NCI-H748 treated with DMSO at 0.1 percent for 48 hours (cell line): ENCODE measurements at places on chromosomes 4 and X.

DNA sequence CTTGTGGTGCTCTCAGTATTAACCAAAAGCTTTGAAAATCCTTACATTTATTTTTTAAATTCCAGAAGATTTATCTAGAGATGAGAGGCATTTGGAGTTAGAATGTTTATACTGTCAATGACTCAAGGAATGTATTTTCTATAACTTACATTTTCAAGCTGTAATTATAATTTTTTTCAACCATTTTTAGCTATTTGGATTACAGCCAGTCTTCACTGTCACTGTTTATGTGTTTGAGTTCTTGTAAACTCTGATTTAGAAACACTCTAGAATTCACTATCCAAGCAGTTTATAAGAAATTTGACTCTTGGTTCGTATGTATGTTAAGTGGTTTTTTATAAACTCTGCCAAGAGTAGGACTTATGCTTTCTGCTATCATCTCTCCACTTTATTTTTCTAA lies 36.7 kb upstream of the GUCY1A1 start:
- DNase-seq: no peak

DNA sequence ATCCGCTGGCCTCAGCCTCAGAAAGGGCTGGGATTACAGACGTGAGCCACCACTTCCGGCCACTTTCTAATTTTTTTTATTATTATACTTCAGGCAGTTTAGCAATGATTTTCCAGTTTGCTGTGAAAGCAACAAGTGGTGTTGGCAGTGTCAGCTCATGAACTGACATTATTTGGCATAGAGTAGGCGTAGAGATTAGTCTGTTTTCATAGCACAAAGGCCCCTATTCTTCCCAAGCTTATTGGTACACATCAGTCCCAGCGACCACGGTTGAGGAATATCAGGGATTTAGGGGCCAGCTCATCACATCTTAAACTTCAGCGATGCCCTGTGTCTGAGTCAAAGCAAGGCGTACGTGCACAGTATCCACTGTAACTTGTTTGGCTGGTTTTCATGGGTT lies 53.0 kb upstream of the RASSF6 start:
- no peak for DNase-seq

DNA sequence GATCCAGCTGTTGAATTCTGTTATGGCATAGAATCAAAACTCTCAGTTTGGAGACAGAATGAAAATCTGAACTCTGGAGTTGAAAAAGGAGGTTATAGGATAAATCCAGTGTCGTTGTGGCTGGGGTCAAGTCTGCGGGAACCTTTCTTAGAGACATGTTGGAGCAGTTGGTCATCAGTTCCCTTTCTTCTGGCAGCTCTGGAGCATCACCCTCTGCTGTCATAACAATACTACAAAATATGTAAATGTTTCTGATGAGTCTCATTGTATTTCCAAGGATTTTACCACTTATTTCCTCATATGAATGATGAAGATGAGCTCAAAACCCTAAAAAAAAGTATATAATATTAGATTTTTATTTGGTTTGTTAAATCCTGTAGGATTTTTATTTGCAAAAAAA lies 7.5 kb downstream of the TLR10 start:
- DNase-seq: no peak

DNA sequence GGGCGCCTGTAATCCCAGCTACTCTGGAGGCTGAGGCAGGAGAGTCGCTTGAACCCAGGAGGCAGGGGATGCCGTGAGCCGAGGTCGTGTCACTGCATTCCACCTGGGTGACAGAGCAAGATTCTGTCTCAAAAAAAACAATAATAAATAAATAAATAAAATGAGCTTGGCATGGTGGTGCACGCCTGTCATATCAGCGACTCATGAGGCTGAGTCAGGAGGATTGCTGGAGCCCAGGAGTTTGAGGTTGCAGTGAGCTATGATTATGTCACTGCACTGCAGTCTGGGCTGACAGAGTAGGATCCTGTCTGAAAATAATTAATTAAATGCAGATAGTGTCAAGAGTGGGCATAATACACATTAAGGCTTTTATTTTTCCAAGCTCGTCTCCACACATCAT lies 77.5 kb downstream of the DHRSX start:
- DNase-seq: no peak

GRCh38 chrX:10195425-10195824 lies 38.6 kb downstream of the CLCN4 start:
- DNase-seq: no peak

DNA sequence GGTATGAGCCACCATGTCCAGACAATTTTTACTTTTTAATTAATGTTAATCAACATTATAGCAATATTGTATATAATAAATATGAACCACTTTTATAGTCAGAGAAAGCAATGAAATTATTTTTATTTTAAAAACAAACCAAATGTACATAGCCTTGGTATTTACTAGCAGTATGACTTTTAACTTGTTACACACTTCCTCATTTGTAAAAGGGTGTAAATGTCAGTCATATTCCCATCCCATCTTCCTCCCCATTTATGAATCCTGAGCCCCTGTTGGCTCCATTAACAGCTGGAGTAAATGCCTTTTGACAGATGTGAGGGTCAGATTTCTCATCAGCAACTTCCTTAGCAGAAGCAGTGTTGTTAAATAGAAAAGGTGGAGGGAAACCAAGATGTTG lies 179.6 kb upstream of the SPRY1 start:
- DNase-seq: no peak

DNA sequence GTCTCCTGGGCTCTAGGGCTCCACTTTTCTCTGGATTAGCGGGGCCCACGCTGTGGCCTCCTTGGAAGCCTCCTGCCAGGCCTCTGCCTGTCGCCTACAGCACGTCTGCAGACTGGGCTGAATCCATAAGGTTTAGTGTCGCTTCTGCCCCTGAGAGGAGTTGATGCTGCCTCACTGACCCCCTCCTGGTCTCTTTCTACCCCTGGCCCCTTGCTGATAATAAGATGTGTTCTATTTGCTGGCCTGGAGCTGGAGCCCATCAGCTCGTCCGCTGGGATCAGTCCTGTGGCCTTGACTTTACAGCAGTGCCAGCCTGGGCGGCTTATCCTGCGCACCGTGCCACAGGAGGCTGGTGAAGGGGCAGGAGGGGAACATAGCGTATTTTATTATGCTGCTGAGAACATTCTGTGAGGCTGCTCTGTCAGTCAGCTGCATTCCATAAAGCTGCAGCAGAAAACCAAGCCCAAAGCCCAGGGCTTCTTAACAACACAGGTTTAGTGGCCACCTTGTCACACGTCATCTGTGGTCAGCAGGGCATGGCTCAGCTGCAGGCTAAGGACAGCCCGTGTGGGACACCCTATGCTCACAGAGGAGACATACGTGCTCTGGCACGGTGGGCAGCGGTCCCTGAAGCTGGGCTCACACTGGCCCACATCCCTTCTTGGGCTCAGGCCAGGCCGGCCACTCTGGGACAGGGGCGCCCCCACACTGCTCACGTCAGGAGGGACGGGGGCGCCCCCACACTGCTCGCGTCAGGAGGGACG lies 29.3 kb upstream of the HGFAC start:
- DNase-seq: no peak

GRCh38 chr4:173652283-173652931 lies 122.4 kb upstream of the HAND2 start:
- no peak for DNase-seq

DNA sequence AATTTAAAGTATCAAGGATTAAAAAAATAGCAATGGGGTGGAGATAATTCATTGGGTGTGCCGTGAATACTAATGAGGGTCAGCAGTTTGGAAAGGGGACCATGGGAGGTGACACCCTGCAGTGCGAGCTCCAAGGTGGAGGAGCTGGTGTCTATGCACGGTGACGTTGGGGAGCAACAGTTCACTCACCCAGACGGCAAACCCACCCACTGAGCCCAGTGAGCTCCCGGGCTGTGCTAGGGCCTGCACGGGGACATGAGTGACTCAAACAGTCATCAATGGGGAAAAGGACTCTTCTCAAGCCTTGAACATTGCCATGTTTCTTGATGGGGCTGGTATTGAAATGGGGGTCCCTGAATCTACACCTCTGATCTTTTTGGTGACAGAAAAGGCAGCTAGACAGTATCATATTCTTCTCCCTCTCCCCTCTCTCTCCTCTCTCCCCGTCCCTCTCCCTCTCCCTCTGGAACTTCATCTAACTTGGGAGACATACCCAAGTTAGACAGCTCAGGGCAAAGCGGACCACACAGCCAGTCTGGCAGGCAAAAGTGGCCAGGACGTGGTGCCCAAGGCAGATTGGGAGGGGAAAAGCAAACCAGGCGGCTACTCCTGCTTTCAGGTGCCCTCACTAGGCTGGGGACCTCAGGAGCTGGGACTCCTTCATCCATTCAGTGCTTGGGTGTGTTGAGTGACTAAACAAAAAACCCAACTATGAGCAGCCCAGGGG lies 26.3 kb upstream of the PPP2R2C start:
- DNase-seq: no peak

DNA sequence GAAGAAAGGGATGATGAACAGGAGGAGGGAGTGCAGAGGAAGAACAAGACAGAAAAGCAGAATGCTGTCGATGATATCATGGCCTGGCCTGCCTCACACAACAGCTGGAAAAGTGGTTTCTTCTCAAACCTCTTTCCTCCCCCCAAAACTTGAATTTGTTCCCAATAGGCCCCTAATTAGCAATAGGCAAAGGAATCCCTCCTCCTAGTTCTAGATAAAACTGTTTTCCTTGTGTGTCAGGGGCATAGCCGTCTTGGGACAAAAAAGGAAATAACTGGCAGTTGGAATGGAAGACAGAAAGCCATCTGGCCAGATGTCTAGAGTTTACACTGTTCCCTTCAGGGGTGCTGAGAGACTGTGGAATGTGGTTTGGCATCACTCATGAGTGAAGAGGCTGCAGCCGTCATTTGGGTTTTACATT lies 177.8 kb upstream of the C1QTNF7 start:
- no peak for DNase-seq

- no peak for DNase-seq
Measured at GRCh38 chr4:134393592-134393991, 192.0 kb upstream of the PABPC4L start.

- no peak for DNase-seq
Measured at GRCh38 chr4:111120191-111120590, 497.3 kb upstream of the PITX2 start.

GRCh38 chr4:7015383-7016035 lies 27.7 kb upstream of the TADA2B start:
- DNase-seq: no peak

GRCh38 chr4:57633212-57633859 lies 523.2 kb upstream of the IGFBP7 start:
- no peak for DNase-seq

DNA sequence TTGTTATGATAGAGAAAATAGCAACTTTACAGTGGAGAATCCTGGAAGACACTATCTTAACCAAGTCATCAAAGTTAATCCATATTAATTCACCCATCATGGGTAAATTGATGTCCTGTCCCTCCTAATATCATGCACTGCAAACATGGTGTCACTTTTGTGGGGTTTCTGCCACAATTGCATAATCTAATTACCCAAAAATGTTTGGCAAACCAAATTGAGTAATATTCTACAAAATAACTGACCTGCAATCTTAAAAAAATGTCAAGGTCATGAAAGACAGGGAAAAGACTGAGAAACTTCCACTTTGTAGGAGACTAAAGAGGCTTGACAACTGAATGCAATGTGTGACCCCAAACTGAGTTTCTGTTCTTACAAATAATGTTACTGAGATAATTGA lies 37.1 kb upstream of the PLAC8 start:
- no peak for DNase-seq

- DNase-seq: peak; percentile 60
Measured at GRCh38 chr4:41216294-41217019, 2.1 kb upstream of the APBB2 start.

DNA sequence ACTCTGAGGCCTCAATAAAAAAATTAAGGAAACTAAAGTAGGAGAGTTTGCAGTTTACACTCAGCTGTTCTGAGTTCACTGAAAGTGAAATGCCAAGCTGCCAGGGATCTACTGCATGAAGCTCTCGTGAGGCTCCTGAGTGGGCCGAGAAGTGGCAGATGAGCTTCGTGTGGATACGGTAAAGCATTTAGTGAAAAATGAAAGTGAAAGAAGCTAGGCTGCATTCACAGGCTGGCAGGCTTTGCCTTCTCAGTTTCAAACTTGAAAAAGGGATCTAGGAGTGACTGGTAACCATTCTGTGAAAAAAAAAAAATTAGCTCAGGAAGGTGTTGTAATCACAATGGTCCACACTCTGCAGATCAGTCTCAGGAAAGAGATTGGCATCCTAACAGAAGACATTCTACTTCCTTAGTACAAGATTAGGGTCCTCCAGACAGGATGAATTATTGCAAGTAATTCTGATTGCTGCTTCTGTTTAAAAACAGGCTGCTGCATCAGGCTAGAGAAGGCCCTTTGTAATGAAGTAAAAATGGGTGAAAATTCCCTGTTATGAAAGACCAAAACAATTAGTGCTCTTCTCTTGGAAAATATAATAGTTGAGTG lies 679.9 kb downstream of the RPA4 start:
- peak; percentile 9 for DNase-seq

GRCh38 chr4:84597450-84597849 lies 14.5 kb downstream of the CDS1 start:
- DNase-seq: no peak

- no peak for DNase-seq
Measured at GRCh38 chrX:5807181-5807580, 421.5 kb downstream of the NLGN4X start.

- DNase-seq: no peak
Measured at GRCh38 chrX:39772057-39772832, 325.5 kb downstream of the BCOR start.

DNA sequence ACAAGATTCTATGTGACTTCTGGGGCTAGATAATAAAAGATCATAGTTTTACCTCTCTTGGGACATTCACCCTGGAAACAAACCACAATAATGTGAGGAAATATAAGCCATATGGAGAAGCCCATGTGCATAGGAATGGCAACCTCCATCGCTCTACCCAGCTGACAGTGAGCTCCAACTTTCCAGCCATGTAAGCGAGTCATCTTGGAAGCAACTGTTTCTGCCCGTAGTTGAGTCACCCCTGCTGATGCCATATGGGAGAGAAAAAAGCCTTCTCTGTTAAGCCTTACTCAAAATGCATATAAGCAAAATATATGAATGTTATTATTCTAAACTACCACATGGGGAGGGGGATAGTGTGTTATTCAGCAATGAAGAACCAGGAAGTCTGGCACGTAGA lies 31.4 kb upstream of the RELL1 start:
- no peak for DNase-seq

- no peak for DNase-seq
Measured at GRCh38 chr4:178137732-178138471, 695.7 kb upstream of the AGA start.

GRCh38 chr4:183875251-183875825 lies 29.8 kb upstream of the STOX2 start:
- DNase-seq: no peak

GRCh38 chr4:165967486-165967885 lies 94.4 kb downstream of the TLL1 start:
- no peak for DNase-seq

DNA sequence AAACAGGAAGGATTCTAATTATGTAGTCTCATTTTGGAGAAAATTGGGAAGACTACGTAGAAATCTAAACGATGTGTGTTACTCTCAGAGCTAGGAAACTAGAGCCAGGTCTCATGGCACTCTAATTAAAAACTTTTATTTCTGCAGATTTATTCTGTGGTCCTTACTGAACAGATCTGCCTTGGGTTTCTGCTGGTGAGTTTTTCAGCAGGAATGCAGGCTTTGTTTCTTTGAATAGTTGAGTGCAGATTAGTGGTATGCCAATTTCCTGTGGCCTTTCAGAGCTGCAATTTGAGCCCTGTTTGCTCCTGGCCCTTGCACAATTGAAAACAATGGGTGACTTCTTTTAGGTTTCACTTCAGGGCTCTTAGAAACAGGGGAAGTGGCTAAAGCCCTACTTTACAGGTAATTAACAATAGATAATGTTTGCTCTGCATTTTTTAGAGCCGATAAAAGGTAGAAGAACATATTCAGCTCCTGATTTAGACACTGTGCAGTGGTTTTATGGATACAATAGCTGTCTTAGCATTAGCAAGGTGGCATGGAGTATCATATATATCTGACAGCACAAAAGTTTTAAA lies 21.8 kb downstream of the SPRY1 start:
- peak; percentile 89 for DNase-seq
